ENCODE measurements at places on chromosomes 16 and 17. TPM values are rescaled to one million over a fixed set of nuclear protein-coding genes. Genes with fewer than 3 reads are reported as not detected.
A peak's percentile ranks its signal among the peaks of the same experiment; 100 is the strongest.

Gene CDH3
- 15.9 TPM for total RNA-seq

DNA sequence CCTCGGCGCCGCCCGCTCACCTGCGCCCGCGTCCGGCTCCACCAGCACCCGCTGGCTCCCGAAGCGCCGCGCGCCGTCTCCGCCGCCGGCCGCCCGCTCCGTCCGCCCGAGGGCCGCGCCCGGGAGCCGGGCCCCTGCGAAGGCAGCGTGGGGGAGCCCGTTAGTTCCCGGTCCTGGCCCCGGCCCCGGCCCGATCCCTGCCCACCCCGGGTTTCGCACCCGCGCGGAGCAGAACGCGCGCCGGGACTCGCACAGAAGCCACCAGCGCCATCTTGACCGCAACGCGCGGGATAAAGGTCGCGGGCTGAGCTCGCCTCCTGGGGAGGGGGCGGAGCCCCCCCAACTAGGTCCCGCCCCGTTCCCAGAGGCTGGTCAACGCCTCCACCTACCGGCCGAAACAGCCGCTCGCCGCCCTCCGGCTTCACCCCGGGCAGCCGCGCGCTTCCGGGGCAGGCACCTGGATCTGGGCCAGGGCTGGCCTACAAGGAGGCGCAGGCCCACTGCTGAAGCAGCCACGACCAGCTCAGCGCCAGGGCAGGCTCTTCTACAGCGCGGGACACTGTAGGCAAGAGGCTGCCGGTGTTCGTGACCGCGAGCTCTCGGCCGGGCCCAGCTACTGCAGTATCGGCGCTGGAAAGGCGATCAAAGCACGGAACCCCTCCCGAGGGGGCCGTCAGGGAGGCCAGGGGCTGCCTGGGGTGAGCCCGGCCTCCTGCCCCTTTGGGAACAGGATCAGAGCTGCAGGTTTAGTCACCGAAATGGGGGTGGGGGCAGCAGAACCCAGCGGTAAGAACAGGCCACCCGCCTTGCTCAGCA lies at the start of gene ECI1:
TSS of gene ECI1 (minus strand) at position 292 of the 816 bp plus-strand sequence. CDS start at position 271, 21 bp downstream.
- peaks cover 16% of the 10 kb centered on the region for H3K4me1 ChIP-seq
- peak; percentile 92 for DNase-seq
- peak within 1 kb of the TSS; percentile 85 for H3K27ac ChIP-seq
- H3K36me3 ChIP-seq: peaks cover 53% of the 10 kb centered on the region
- H3K27me3 ChIP-seq: no peaks in the 10 kb centered on the region

- no peaks in the 10 kb centered on the region for H3K27me3 ChIP-seq
- no peak overlapping the region for H3K27ac ChIP-seq
- DNase-seq: no peak
Observed at GRCh38 chr16:84761448-84762368, 58.1 kb upstream of the CRISPLD2 start.

Gene CDH16
- total RNA-seq: 2.0 TPM
